ENCODE measurements at places on chromosomes 12 and 14. TPM values are rescaled to one million over a fixed set of nuclear protein-coding genes. Genes with fewer than 3 reads are reported as not detected.

DNA sequence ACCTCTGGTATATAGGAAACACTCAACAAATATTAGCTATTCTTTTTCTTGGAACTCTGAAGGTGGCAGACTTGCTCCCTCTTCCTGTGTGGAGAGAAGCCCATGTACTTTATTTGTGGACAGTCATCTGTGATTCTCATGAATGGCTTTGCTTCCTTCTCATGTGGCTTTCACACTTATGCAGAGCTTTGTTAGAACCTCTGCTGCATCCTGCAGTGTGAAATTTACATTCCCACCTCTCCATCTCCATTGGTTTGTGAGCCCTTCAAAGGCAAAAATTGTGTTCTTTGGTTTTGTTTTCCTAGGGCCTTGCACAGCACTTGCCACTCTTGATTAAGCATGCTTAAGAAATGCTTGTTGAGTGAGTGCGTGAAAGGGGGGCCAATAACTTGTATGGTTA is 51.9 kb downstream of the BICD1 start:
- DNase-seq: no peak

DNA sequence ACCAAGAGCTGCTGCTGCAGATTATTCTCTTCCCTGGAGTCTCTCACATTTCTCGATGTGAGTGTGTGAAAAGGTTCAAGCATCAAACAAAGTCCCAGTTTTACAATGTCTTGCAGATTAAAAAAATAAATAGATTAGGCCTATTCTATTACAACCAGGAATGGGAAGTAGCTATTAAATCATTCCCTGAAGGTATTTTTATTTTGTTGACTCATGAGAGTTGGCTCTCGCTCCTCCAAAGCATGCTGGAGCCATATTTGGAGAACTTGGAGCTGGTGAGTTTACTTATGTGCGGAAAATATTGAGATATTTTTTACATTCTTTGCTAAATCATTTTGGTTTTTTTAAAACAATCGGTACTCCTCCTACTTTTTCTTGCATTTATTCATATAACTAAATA is 572.3 kb downstream of the ETNK1 start:
- DNase-seq: no peak

DNA sequence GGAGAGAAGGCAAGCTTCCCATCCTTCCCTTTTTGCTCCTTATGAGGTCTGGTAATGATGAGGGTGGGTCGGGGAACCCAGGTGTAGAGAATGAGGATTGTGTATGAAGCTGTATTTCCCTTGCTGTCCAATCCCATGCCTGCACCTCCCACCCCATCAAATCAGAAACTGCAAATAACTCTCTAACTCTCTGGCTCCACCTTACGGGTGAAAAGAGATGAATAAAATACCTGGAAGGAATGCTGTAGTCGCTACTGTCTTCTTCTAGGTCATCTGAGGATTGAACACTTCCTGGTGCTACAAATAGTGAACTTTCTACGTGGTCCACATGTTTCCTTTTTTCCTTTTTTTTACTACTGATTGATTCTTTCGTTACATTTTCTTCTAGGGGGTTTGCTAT is 38.9 kb upstream of the DICER1 start:
- DNase-seq: peak; percentile 51

GRCh38 chr14:101499513-101499912 is 61.8 kb upstream of the DIO3 start:
- DNase-seq: no peak

DNA sequence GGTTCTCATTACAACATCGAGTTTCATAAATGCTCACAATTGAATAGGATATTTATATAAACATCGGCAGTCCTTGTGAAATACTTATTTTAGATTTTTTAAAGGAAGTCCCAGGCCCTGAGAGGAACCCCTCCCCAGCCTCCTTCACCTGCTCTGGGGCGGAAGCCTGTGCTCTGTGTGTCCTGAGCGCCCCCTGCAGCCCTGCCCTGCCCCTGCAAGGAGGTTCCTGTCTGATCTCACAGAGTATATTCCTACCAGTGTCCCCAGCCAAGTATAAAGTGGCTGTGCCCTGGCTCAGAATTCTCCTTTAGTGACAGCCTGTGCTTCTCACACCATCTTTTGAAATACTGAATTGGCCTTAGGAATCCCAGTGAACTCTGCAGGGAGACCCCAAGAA is 659.5 kb downstream of the TMEM121 start:
- DNase-seq: no peak

DNA sequence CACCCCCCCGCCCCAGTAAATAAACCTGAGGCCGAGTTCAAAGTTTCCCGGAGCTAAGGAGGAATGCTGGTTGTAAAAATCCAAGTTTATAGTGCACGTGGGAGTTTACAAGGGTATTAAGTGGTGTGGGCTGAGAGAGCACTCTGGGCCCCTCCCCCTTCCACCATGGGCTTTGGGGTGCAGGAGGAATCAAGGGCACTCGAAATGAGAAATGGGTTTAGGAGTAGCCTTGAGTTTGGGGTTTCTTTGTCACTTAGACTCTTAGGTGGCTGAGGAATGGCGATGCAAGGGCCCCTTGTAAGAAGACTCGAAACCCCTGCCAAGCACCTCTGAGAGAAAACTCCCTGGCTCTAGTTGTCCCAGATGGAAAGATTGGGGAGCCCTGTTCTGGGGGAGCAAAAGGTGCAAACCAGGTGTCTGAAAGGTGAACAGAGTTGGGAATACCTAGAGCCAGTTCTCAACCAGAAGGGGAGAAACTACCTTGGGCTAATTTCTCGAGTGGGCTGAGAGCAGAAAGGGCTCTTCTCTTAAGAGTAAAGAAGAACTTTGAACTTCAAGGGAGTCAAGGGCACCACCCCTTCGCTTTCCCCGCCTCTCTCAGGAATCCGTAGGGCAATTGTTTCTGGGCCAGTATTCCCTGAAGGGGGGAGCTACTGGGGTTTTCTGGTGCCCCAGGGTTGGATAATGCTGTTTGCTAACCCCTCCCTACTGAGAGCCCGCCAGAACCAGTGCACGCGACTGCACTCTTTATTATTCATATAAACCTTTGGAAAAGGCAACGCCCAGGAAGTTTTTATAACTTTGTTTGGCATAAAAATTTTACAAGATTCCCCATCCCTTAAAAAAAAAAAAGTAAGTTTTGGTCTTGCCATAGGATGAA is 4.0 kb upstream of the HOTAIR start:
- no peak for DNase-seq

DNA sequence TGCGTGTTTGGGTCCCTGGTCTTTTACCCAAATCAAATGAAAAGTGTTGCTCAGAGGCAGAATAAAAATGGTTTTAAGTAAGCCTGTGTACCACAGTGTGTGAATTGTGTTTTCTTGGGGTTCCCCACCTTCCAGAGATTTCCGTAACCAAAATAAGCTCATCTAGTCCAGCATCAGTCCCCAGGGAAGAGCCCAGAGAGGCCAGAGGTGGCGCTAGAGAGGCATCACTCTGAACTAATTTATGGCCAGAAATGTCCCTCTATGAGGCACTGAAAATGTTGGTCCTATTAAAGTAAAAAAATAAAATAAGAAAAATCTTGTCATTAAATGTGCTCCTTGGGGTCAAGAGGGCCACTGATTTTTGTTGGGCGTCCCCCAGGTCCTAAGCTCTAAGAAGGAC is 24.9 kb upstream of the PRKAB1 start:
- DNase-seq: no peak

- no peak for DNase-seq
Measured at GRCh38 chr12:97075161-97075933, 168.3 kb downstream of the NEDD1 start.

DNA sequence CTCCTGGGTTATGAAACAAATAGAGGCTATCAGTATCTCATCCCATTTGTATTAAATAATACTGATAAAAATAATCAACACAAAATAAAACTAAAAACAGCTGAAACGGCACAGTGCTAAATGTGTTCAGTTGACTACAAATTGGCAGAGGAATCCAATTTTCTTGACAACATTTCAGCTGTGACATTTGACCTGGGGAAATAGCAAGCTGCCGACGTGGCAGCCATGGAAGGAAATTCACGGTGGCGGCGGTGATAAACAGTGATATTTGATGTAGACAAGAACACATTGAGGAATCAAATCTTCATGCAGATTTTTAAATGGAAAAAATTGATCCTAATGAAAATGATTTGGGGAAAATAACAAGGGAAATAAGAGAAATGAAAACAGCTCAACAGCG is 159.1 kb upstream of the RTL1 start:
- DNase-seq: no peak

DNA sequence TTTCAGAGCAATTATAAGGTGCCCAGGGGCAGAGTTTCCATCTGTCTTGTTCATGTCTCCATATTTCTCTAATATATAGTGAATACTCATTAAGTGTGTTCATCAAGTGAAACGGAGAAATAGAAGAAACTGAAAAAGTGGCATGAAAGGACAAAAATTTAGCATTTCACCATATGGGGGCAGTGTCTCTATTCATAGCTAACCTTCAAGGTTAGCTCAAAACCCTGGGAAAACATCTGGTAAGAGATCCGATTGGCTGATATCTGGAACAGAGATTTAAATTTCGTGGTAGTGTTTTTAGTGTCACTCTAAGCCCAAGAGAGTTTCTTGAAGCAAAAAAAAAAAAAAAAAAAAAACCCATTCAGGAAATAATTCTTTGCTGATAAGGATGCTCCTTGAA is 367.5 kb downstream of the DAD1 start:
- DNase-seq: no peak

DNA sequence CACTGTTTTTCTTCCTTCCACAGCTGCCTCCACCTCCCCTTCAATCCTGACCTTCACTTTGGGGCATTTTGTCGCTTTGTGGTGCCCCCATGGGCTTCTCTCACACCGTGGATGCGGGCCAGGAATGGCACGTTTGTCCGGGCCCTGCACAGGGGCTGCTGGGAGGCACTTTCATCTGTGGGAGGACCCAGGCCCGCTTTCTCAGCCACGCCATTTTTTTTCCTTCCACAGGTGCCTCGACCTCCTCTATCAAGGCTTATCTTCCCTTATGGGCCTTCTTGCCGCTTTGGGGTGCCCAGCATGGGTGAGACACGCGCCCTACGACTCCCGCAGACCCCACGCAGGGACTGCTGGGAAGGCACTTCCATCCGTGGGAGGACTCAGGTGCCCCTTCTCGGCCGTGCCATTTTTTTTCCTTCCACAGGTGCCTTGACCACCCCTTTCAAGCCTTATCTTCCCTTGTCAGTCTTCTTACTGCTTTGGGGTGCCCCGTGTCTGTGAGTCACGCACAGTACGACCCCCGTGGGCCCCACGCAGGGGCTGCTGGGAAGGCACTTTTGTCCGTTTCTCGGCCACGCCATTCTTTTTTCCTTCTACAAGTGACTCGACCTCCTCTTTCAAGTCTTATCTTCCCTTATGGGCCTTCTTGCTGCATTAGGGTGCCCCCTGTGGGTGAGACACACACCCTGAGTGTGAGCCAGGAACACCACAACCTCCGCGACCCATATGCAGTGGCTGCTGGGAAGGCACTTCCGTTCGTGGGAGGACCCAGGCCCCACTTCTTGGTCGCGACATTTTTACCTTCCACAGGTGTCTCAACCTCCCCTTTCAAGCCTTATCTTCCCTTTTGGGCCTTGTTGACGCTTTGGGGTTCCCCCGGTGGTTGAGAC is 270.7 kb downstream of the ALG10 start:
- no peak for DNase-seq

- DNase-seq: no peak
Measured at GRCh38 chr12:51321882-51322281, 2.1 kb downstream of the BIN2 start.

- DNase-seq: no peak
Measured at GRCh38 chr12:116595186-116595585, 36.0 kb downstream of the MAP1LC3B2 start.

GRCh38 chr14:26026384-26026783 is 571.4 kb downstream of the NOVA1 start:
- no peak for DNase-seq

DNA sequence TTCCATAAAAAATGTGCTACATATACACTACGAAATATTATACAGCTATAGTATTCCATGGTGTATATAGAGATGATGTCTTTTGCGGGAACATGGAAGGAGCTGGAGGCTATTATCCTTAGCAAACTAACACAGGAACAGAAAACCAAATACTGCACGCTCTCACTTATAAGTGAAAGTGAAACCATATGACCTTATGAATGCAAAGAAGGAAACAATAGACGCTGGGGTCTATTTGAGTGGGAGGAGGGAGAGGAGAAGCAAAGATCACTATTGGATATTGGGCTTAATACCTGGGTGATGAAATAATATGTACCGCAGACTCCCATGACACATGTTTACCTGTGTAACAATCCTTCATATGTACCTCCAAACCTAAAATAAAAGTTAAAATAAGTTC is 142.8 kb downstream of the LRFN5 start:
- no peak for DNase-seq

DNA sequence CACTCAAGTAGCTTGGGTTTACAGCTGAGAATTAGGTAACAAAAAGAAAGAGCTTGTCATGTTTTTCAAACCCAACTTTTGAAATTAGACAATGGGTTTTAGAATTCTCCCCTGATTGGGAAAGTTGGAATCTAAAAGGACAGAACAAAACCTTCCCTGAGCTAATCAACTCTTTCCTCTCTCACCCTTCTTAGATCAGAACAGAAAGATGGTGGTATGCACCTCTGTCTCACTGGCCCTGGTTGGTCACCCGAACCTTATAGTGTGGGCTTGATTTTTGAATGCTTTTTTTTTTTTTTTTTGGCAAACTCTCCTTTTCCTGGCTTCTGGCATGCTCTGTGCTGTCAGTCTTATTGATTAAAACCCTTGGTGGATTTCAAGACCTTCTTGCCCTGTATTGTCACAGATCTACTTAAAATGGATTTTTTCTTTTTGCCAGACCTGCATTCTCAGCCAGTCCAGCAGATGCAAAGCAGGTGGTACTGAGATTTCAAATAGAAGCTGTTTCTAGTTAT is 251.1 kb upstream of the RMST start:
- no peak for DNase-seq

DNA sequence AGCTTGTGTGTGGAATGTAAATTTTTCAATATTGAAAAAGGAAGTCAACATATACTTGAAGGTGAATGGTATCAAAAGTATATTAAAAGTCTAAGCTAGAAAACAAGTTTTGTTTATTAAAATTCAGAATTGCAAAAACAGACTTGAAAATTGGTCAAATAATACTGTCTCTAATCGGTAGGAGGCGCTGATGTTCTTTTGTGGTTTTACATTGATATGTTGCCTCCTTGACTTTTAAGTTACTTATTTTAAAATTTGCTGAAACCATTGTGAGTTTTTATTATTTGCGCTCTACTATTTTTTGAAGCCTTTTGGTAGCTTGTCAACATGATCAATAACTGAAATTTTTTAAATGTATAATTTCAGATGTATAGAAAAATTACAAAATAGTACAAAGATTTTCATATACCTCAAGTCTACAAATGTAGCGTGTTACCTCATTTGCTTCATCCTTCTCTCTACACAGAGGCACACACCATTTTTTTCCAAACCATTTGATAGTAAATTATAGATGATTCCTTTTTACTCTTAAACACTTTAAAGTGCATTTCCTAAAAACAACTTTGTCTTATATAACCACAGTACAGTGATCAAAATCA is 6.9 kb downstream of the RTRAF start:
- no peak for DNase-seq

The PROX2 gene
- not detected for total RNA-seq

The RIN3 gene
- total RNA-seq: 0.85 TPM

The DTX1 gene
- 5.8 TPM for total RNA-seq

The SPX gene
- total RNA-seq: 4.2 TPM

The WIF1 gene
- 29.6 TPM for total RNA-seq

The TMTC1 gene
- not detected for total RNA-seq

The TAS2R8 gene
- 1.6 TPM for total RNA-seq

Measured in G401 (cell line).